ENCODE measurements at places on chromosomes 1 and 21. TPM values are rescaled to one million over a fixed set of nuclear protein-coding genes. Genes with fewer than 3 reads are reported as not detected.

The HHAT gene
- total RNA-seq: 13.3 TPM

The PSMA5 gene
- 94.9 TPM for total RNA-seq

The OR6N1 gene
- not detected for total RNA-seq

The NPPB gene
- not detected for total RNA-seq

The KRTAP21-2 gene
- not detected for total RNA-seq

The NHLH1 gene
- not detected for total RNA-seq

The TESK2 gene
- total RNA-seq: 13.1 TPM

The CELA2B gene
- not detected for total RNA-seq

The C4BPB gene
- not detected for total RNA-seq

The LCE2C gene
- total RNA-seq: not detected

The OR4F29 gene
- not detected for total RNA-seq

The CELA2A gene
- total RNA-seq: not detected

The C1orf94 gene
- total RNA-seq: not detected

The OR2L8 gene
- 0.73 TPM for total RNA-seq

Measured in melanocyte of skin (primary cell).